ENCODE measurements at places on chromosomes 2 and 18.

DNA sequence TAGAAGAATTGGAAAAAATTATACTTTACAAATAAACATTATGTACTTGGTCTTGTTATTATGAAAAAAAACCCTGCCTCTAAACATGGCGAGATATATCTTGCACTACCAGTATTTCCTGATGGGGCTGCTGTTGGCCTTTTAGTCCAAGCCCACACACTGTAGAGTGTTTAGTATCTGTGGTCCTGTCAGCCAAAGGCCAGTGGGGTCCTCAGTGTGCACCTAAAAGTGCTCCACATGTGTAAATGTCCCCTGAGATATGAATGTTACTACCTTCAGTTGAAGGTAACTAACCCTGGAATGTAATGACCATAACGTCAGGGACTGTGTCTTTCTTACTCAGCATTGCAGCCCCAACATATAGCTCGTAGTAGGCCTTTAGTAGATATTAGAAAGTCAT lies 71.1 kb upstream of the HK2 start:
- DNase-seq: no peak

GRCh38 chr2:218345491-218346236 lies 11.0 kb upstream of the CATIP start:
- DNase-seq: no peak

- no peak for DNase-seq
Measured at GRCh38 chr2:126880817-126881216, 17.9 kb upstream of the TEX51 start.

DNA sequence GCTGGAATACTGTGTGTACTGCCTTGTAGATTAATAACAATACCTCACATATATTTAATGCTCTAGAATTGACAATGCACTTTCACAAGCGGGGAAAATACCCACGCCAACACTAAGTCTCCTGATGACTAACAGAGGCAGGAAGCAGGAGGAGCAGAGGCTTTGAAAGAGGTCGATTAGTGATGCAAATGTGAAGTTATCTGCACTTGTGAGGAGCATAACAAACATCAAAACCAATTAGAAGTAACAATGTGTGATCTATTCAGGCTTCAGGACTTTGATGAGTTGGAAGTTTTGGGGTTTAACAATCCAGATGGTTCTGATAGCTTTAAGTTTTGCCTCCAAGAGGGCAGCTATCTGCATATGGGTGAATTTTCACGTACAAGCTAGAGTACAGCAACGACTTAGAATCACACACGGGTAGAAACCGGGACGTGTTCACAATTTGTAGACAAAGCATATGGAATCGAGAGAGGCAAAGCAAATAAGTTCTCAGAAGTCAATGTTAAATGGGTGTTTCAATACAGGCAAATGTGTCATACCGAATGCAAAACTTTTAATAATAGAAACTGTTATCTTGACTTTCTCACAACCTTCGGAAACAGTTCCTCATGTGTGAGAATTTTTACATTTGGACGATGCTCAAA lies 114.5 kb downstream of the METTL8 start:
- no peak for DNase-seq

- no peak for DNase-seq
Measured at GRCh38 chr2:212991120-212991519, 160.3 kb downstream of the IKZF2 start.

DNA sequence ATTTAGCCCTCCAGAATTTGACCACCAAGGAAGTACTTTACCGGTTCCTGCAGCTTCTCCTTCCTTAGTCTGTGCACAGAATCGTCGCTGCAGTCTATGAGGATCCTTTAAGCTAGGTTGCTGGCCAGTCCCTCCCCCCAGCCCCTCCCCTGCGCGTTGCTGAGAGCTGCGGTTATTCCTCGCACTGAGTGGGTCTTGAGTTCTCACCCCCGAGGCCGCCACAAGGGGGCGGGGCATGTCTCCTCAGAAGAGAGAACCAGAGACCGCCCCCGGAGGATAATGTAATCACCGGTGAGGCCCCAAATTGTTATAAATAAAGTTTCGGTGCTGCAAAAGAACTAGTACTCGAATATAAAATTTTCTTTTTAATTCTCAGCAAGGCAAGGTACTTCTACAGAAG lies 1184.9 kb upstream of the CDH2 start:
- no peak for DNase-seq

GRCh38 chr2:85257359-85257969 lies 70.3 kb downstream of the TGOLN2 start:
- DNase-seq: no peak

DNA sequence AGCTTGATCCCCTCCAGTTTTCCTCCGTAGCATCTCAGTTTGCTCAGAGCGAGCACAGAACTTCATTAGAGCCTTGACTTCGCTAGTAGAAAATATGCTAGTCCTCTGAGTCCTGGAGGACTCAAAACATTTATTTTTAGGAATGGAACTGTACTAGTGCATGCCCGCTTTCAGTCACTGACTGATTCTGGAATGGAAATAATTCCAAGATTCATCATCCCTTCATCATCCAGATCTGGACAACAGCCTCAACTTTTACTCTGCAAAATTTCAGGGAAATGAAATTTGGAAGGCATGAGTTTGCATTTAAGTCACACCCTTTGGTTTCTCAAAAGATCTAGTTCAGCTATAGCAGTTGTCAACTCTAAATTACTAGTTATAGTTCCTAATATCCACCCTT lies 304.6 kb downstream of the XIRP2 start:
- no peak for DNase-seq

GRCh38 chr2:160910681-160911080 lies 249.5 kb upstream of the TANK start:
- DNase-seq: no peak

- no peak for DNase-seq
Measured at GRCh38 chr2:217436386-217436785, 566.4 kb downstream of the TNS1 start.

DNA sequence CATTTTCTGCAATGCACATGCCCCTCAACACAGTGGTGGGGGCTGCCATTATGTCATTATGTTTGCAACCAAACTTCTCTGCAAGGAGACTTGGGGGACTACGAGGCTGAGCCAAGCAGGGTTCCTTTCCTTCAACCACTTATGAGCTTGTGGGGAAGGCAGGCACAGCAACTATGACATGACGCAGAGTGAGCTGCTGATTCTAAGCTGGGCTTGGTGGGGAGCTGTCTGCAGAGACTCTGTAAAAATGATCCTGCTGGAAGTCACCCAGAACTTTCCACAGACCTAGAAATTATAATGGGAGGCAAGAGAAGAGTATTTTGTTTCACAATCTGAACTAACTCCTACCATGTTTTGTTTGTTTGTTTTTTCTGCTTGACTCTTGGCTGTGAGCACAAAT lies 55.6 kb downstream of the INPP5D start:
- DNase-seq: no peak

DNA sequence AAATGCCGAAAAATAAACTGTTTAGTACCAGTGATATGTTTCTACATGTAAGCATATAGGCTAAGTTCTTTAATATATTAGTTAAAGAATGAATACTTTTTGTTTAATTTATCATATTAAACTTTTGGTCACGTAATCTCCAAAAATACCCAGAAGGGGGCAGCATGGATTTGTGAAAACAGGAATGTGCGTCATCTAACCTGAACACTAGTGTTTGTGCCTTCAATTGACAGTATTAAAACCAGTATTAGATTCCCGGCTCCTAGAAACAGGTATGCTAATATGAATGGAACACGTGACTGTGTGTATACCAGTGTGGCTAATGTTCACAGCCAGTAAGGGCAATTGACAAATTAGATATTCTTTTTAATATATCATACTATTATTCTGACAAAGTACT lies 51.8 kb downstream of the WDR7 start:
- no peak for DNase-seq

GRCh38 chr18:39862341-39862740 lies 2092.7 kb upstream of the PIK3C3 start:
- DNase-seq: no peak

GRCh38 chr2:27573452-27573851 lies 9.4 kb upstream of the ZNF512 start:
- no peak for DNase-seq

DNA sequence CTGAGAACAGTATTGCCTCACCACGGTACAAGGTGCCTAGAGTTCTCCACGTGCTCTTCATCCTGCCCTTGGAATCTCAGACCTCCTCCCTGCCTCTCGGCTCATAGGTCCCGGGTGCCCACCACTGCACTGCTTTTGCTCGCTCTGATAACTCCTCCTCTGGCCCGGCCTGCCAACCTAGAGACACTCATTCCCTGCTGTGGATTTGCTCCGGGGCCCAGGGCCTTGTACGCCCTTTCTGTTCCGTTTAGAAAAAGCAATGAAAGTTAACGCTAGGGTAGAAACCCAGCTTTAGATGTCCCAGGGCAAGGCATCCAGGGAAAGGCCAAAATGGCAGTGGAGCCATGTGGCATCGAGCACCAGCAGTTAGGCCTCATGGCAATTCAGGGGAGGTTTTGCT lies 253.9 kb downstream of the VAPA start:
- DNase-seq: no peak

- DNase-seq: no peak
Measured at GRCh38 chr2:168687314-168687713, 115.1 kb upstream of the NOSTRIN start.

DNA sequence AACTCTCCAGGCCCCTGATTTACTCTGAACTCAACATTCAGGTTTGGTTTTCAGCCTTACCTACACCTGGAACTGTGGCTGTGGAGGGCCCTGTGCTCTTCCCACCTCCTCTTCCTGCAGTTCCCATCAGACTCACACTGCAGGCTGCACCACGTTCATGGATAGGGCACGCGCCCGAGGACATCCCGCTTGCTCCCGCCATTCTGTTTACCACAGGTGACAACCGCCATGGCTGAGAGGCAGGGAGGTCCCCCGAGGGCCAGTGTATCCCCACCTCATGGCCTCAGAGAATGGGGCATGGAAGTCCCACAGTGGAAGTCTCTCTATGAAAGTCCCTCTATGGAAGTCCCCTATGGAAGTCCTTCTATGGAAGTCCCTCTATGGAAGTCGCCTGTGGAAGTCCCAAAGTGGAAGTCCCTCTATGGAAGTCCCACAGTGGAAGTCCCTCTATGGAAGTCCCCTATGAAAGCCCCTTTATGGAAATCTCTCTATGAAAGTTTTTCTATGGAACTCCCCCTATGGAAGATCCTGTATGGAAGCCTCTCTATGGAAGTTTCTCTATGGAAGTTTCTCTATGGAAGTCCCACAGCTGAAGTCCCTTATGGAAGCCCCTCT lies 358.4 kb upstream of the SALL3 start:
- DNase-seq: no peak

DNA sequence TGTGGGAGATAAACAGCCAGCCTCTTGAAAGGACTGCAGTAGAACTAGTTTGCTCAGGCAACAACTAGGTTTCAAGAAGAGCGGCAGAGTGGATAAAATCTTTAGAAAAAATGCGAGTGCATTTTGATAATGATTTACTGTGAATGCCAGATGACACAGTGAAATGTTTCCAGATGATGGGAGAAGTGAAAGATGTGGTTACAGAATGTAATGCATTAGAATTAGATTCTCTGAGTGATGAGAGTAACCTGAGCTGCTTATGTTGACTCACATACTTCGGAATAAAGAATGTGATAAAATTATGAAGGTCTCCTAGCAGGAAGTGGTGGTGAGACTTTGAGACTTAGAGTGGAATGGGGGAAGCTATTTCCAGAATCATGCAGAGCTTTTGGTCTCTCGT lies 184.3 kb downstream of the GULP1 start:
- no peak for DNase-seq

DNA sequence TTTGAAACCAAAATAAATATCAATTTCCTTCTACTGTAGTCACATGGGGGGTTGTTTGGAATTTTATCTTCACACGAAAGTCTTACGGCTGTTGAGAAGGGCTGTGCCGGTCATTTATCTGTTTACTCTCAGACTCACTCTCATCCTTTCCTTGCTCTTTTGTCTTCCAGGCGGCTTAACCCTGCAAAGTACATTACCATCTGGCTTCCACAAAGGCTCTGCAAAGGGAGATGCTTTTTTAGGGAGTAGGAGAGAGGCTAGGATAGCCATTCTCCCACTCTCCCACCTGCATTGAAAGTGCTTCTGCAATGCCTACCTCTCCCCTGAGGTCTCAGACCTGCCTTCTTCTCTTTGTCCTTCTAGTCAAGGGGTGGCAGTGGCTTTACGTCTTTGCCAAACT lies 247.6 kb downstream of the MEIS1 start:
- DNase-seq: no peak

- DNase-seq: no peak
Measured at GRCh38 chr2:199461711-199462346, 4.1 kb upstream of the SATB2 start.

DNA sequence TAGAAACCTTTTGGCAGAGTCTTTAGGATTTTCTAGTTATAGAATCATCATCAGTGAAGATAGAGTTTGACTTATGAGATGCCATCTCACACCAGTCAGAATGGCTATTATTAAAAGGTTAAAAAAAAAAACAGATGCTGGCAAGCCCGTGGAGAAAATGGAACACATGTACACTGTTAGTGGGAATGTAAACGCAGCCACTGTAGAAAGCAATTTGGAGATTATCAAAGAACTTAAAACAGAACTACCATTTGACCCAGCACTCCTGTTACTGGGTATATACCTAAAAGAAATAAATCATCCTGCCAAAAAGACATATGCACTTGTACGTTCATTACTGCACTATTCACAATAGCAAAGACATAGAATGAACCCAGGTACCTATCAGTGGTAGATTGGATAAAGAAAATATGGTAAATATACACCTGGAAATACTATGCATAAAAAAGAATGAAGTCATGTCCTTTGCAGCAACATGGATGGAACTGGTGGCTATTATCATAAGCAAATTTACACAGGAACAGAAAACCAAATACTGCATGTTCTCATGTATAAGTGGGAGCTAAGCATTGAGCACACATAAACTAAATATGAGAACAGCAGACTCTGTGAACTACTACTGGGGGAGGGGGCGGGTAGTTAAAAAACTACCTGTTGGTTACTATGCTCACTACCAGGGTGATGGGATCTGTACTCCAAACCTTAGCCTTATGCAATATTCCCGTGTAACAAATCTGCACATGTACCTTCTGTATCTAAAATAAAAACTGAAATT lies 279.0 kb downstream of the KIAA1328 start:
- no peak for DNase-seq

- DNase-seq: no peak
Measured at GRCh38 chr2:169189132-169189531, 119.8 kb downstream of the DHRS9 start.

- DNase-seq: no peak
Measured at GRCh38 chr18:74665346-74665745, 67.7 kb downstream of the ZNF407 start.

Data from substantia nigra (tissue), 51 donors.